Testis (tissue), 5 donors: ENCODE measurements at places on chromosomes 12 and 14.

DNA sequence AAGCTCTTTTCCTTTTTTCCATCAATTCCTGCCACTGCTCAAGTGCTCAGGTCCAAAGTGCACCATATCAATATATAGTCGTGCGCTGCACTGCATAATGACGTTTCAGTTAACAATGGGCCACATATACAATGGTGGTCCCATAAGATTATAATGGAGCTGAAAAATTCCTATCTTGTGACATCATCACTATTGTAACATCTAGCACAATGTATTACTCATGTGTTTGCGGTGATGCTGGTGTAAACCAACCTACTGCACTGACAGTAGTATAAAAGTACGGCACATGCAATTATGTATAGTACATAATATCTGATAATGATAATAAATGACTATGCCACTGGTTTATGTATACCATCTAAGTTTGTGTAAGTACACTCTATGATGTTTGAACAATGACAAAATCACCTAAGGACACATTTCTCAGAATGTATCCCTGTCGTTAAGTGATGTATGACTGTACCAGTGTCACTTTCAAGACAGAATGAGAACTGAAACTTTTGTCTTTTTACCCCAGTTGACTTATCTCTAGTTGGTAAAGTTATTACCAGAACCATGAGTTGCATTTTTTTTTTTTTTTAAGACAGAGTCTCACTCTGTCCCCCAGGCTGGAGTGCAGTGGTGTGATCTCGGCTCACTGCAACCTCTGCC is 53.7 kb upstream of the INSM2 start:
- no peak for DNase-seq

DNA sequence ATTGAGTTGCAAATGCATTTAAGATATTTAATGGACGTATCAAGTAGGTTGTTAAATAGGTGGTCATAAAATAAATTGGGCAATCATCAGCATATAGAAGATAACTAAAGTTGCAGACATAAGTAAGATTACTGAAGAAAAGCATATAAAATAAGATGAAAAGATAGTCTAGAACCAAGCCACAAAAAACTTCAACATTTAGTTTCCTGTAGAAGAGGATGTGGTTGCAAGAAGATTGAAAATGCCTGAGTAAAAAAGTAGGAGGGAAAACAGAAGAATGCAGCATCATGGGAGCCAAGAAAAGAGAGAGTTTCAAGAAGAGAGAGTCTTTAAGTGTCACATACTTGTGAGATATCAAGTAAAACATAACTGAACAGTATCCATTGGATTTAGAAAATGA is 17.6 kb upstream of the SLC16A7 start:
- no peak for DNase-seq

DNA sequence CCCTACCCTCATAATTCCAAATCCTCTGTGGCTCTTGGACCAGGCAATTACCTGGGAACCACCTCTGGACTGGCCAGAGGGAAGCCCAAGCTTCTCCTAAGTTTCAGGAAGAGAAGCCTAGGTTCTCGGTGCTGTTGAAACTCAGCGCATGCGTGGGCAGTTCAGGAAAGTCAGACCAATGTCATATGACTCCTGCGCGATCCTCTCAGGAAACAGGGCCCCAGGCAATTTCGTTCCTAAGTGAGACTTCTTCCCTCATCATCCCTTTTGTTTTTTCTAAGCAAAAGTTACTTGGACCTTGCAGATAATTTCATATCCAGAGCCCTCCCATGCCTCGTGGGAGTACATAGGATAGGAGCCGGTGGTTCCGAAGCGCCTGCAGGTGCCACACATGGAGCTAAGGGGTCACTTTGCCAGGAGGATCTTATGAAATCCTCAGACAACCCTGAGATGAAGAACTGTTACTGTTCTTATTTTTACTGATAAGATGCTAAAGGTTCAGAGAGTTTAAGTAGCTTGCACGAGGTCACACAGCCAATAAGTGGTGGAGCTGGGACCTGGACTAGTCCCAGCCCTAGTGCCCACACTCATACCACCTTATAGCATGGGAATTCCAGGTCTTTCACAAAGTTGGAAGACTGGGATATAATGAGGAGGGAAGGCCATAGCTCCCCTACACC is 168.2 kb downstream of the ZFP36L1 start:
- no peak for DNase-seq

DNA sequence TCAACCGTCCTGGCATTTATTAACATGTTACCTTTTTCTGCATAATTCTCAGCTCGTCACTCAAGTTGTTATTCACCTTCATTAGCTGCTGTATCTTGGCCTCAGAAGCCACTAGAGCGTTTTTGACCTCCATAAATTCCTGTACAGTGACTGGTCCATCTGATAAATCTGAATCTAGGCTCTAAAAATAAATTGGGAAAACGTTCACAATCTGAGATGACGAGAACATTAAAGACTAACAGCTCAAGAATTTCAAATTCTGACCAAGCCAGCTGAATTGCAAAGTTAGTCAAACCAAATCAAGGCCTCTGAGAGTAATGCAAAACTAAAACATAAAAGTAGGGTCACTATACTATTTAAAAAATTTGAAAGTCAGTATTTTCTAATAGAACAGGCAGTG is 45.0 kb downstream of the GIT2 start:
- no peak for DNase-seq

- DNase-seq = no peak
Observed at GRCh38 chr14:82385048-82385447, 851.4 kb upstream of the SEL1L start.

GRCh38 chr12:100720016-100720654 is 74.4 kb upstream of the ANO4 start:
- no peak for DNase-seq

DNA sequence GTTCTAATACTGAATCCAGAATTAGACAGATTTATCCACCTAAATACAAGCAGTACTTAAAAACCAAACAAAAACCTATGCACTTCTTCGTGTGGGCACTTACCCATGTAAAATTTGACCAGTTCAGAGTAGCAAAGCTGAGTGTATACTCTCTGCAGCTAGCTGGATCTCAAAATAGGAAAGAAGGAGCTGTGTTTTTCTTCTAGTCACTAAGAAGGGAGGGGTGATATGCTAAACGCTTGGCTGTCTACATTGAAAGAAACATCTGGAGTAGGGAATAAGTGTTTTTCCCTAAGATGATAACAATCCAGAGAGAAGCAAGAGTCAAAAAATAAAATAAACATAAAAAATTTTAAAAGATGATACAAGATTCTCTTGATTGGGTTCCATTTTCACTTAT is 20.0 kb downstream of the RBMS2 start:
- no peak for DNase-seq

- no peak for DNase-seq
Observed at GRCh38 chr12:21456291-21456780, 18.9 kb downstream of the PYROXD1 start.

DNA sequence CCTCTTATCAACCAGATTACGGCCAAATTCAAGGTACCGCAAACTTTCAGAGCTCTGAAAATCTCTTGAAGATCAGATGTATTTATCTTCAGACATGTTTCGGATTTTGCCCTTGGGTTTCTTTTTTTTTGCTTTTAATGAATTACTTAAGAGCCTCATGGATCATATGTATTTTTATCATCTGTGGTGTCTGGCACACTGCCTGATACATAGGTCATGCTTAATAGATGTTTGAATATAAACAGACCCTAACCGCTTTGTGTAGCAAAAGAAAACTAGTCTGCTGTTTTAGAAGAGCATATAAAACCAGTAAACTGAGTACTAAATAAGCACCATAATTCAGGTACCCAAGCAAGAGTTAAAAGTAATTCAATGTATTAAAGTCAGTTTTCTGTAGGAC is 20.1 kb upstream of the TBK1 start:
- no peak for DNase-seq

DNA sequence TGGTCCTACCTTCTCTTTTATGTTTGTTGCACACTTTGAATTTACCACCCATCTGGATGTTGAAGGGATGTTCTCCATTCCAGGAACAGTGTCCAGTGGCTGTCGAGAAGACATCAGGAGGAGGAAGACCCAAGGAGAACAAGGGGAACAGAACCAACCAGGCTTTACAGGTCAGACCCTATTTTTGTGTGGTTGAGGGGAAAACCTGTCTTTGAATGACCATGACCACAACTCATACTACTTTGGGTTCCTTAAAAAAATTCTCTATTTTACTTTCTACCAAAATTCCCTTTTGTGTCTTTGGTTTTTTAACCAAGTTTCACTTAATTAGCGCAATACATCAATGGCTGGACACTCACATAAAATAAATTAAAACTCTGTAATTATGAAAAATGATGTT is 78.7 kb downstream of the PLXNC1 start:
- DNase-seq = no peak

- no peak for DNase-seq
Observed at GRCh38 chr14:70873627-70874026, 33.6 kb upstream of the PCNX1 start.

DNA sequence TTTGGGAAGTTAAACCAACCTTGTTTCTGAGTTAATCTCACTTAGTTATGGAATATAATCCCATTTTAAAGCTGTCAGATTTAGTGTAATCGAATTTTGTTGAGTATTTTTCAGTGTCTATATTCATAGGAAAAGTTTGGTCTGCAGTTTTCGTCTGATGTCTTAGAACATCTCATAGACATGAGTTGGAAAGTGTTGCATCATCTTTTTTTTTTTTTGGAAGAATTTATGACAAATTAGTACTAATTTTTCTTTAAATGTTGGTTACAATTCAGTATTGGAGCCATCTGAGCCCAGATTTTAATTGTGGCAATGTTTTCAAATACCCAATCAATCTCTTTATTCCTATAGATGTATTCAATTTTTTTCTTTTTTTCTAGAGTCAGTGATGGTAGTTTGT is 27.9 kb downstream of the C12orf50 start:
- DNase-seq = no peak

DNA sequence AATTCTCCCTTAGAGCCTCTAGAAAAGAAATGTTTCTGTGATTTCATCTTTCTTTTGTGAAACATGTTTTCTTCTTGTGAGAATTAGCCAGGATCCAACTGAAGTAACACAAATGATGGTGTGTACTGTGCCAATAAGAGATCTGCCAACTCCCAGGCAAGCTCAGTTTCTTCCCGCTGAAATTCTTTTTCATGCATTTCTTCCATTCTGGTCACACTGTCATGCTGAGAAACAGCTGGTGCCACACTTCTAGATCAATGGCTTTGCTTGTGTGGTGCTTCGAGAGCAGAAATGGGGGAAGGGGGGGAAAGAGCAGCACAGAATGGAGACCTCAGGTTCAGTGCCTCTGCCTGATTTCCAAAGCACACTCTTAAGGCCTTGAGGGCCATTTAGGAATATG is 41.4 kb upstream of the FGF6 start:
- DNase-seq = no peak

- no peak for DNase-seq
Observed at GRCh38 chr14:54719406-54719805, 152.5 kb downstream of the SAMD4A start.

DNA sequence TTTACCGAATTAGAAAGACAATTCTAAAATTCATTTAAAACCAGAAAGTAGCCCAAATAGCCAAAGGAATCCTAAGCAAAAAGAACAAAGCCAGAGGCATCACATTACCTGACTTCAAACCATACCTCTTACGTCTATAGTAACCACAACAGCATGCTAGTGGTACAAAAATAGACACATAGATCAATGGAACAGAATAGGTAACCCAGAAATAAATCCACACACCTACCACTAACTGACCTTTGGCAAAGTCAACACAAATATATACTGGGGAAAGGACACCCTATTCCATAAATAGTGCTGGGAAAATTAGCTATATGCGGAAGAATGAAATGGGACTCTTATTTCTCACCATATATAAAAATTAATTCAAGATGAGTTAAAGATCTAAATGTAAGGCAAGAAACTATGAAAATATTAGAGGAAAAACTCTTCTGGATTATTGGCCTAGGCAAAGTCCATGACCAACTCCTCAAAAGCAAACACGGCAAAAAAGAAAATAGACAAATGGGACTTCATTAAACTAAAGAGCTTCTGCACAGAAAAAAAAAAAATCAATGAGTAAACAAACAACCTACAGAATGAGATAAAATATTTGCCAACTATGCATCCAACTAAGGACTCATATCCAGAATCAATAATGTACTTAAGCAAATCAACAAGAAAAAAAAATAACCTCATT is 568.9 kb downstream of the SOX5 start:
- DNase-seq = no peak

GRCh38 chr14:33062476-33062875 is 123.8 kb downstream of the NPAS3 start:
- no peak for DNase-seq
